ENCODE measurements at places on chromosomes 16 and 17.

GRCh38 chr17:564526-565065 is 150.0 kb downstream of the VPS53 start:
- no peak for DNase-seq

DNA sequence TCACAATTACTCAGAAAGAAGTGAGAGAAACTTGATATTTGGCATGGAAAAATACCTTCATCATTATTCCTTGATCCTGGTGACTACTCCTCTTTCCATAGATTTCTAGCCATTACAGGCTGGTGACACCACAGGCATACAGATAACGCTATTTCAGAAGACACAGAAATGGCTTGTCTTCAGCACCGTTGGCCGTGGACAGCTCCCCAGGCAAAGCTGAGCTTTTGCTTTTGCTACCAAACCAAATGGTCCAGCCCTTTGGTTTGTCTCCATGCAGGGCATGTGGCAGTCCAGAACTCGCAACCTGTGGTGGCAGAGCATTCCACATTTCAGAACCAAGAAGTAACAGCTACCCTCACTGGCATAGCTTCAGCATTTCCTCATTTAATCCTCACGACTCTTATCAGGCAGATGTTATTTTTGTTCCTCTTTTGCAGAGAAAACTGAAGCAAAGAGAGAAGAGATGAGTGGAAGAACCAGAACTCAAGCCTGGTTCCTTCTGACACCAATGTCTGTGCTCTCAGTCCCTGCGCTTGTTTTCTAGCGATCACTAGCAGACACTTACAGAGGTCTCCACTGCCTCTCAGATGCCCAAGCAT is 55.5 kb downstream of the HS3ST4 start:
- no peak for DNase-seq

DNA sequence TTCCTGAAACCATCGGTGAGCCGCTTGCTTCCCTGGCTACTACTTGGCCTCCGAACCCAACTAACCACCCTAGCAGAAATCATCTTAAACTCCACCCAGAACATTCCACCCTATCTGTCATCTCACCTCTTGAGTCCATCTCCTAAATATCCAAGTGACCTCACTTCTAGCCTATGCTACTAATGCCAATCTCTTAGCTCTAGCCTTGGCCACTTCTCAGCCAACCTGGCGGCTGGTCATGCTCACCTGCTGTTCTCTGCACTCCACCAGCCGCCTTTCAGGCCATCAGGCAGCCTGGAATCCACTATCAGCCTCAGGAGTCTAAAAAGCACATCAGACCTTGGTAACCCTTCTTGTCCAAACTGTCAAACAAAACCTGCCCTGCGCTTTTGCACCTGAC is 11.9 kb upstream of the CYTH1 start:
- DNase-seq: no peak

- no peak for DNase-seq
Measured at GRCh38 chr16:86584071-86584685, 5.8 kb downstream of the FOXL1 start.

DNA sequence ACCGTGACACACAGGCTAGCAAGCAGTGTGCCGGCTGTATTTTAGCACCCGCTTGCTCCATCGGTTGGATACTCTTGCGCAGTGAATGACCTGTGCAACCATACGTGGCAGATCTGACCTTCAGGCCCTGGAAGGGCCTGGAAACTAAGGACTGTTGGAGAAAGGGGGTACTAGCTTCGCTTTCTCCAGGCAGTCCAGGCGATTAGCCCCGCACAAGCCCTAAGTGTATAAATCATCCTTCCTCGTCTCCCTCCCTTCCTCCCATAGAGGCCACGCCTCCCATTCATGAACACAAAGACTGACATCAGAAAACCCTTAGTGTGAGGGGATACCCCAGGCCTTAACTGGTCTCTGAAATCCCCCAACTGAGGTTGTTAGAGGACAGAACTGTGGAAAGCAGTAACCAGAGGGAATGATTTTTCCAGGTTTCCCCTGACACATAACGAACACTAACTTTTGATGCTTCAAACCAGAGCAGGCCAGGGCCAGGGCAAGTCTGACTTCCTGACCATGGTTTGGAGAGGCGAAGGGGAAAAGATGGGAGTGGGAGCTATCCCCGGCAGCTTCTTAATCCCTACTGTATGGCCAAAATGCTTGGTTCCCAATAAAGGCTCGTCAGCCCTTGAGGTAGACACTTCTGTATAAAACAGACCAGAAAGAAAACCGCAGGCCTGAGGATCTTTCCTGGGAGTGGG is 1.4 kb upstream of the DYNLL2 start:
- no peak for DNase-seq

- no peak for DNase-seq
Measured at GRCh38 chr17:82449131-82449882, 1.2 kb downstream of the CYBC1 start.

DNA sequence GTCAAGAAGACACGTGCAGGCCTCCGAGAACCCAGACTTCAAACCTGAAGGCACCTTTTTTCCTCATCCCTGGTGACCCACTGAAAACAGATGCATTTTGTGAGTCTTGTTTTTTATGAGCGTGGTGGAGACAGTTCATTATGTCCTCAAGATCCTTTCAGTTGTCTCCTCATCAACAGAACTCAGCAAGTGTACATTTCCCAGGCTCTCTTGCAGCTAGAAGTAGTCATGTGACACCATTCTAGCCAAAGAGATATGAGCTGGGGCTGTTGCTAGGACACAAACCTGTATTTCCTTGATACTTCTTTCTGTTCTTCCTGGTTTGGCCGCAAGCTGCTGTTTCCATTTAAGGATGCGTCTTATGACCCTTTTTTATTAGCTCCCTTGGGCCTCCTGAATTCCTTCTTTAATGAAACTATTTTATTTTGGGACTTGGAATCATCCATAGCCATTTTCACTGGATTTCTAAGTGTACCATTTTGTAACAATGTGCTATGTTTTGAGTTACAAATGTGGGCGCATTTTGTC is 135.7 kb upstream of the FOXF1 start:
- DNase-seq: no peak

- no peak for DNase-seq
Measured at GRCh38 chr16:49495596-49496355, 122.2 kb downstream of the C16orf78 start.

DNA sequence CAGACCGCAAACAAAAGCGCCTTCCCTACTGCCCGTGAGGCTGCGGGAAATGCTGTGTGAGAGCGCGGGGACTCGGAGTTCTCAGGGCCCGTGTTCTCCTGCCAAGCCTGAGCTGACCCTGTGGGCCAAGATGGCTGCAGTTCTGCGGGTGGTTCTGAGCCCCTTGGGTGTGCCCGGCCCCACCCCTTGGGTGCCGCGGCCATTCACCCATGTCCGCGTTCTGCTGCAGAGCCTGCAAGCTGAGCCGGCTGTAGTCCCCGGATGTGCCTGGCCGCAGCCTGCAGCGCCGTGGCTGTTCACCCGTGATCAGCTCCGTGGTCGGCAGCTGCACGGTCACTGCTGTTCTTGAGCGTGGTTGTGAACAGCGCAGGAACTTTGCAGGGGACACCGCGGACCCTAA is 20.0 kb downstream of the ACSF3 start:
- no peak for DNase-seq

GRCh38 chr17:34909040-34909439 is 52.2 kb downstream of the CCT6B start:
- DNase-seq: no peak

GRCh38 chr16:89407282-89407924 is 83.0 kb downstream of the ANKRD11 start:
- DNase-seq: no peak

DNA sequence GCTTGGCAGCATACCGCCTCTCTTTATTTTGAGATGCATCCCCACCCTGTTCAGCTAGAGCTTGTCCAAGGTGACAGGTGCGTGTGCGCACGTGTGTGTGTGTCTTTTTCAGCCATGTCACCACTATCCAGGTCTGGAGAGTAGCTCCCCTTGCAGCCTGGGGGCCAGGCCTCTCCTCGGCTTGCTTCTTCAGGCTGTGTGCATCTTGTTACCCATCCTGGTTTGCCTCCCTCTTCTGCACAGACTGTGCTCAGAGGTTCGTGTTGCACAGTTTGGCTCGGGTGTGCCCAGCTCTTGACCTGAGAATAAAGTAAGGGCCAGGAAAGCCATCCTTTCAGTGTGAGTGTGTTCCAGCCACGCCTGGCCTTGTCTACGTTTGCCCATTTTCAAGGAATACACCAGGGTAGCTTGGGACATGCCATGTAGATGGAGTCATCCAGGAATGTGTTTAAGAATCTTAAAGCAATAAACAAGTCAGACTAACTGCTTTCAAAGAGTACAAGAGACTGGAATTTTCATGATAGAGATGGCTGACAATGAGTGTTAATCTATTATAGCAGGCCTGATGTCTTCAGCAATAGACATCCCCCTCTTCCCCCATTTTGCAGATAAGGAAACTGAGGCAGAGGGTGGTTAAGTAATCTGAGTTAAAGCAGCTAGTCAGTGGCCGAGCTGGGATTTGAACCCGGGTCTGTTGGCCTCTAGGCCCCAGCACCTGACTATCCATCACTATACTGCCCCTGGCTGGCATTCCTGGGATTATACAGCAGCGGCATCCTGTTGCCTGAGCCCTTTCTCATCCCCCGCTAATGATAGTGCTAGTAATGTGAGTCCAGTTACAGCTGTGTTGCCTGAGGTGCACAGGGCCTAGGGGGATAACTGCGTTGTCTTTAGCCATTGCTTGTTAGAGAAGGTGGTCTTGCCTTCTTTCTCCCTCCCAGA is 77.9 kb downstream of the KSR1 start:
- DNase-seq: no peak

DNA sequence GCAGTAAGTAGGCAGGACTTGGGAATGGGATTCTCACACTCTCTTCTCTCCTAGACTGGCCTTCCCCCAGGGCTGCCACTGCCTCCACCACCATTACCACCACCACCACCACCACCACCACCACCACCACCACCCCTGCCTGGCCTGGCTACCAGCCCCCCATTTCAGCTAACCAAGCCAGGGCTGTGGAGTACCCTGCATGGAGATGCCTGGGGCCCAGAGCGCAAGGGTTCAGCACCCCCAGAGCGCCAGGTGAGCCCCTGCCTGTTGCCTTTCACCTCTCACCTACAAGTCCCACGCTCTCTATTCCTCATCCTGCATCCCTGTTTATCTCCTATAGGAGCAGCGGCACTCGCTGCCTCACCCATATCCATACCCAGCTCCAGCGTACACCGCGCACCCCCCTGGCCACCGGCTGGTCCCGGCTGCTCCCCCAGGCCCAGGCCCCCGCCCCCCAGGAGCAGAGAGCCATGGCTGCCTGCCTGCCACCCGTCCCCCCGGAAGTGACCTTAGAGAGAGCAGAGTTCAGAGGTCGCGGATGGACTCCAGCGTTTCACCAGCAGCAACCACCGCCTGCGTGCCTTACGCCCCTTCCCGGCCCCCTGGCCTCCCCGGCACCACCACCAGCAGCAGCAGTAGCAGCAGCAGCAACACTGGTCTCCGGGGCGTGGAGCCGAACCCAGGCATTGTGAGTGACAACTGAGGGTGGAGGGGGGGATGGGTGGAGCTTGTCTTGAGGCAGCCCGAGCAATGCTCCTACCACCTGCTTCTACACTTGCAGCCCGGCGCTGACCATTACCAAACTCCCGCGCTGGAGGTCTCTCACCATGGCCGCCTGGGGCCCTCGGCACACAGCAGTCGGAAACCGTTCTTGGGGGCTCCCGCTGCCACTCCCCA is 7.9 kb upstream of the TMEM88 start:
- no peak for DNase-seq

DNA sequence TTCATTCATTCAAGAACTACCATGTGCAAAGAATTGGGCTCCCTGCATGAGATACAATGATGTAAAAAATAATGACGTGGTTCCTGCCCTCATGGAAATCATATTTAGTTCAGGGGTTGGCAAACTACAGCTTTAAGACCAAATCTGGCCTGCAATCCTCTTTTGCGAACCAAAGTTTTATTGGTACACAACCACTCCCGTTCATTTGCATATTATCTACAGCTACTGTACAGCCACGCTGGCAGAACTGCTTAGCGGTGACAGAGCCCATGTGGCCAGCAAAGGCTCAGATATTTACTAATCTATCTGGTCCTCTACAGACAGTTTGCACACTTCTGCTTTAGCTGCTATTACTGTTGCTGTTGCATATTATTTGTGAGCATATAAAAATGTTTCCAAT is 167.7 kb downstream of the XYLT1 start:
- no peak for DNase-seq

DNA sequence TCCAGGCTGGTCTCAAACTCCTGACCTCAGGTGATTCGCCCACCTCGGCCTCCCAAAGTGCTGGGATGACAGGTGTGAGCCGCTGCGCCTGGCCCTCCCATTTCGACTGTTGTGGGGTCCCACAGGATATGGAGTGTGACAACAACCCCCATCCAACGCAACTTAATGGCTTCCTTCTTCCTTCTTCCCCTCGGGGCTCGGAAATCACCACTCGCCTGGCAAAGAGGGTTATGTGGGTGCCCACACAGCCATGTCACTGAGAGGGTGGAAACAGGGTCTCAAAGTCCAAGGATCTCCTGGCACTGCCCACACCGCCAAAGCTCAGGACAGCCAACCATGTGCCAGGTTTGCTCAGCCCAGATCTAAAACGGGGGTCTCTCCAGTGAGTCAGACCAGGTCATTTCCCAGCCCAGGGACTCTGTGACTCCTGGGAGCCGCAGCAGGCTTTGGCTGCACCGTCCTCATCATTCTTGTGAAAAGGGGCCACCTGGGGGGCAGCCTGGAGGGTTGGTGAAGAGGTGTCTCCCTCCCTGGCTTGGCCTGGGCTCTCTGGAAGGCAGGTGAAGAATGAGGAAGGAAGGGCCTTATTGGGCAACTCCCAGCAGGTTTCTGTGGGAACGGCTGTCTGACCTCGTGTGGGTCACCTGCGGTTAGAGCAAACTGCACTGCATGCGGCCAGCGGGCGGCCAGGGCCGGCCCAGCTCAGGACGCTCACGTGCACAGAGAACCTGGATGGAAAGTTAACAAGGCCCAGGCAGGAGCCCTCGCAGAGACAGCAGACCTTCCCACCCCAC is 25.3 kb upstream of the LITAF start:
- DNase-seq: no peak

DNA sequence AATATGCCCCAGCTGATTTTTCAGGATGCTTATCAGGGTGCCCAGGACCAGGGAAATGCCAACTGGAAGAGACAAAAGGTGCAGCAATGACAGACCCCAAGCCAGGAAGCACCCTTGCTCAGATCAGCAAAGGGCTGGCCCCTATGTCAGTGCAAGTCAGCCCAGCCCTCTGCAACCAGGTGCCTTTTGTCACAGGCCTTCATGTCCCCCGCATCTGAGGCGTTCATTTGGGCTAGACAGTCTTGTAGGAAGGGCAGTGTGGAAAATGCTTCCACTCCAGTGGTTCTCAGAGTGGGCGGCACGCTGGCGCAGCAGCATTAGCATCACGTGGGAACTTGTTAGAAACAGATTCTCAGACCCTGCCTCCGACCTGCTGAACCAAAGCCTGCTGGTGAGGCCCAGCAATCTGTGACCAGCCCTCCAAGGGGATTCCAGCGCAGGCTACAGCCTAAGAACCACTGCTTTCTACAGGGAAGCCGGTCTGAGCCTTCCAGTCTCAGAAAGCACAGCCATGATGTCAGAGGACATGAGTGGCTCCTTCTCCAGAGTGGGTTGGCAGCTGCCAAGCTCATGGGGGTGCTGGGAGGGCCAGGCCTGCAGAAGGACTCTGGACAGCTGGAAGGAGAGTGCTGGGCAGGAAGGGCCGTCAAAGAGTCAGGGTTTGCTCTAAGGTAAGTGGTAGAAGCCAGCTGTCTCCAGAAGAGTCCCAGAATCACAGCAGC is 13.1 kb downstream of the SLC47A2 start:
- DNase-seq: no peak

GRCh38 chr16:14409563-14409962 is 220.5 kb downstream of the PARN start:
- no peak for DNase-seq

Data from SIG-M5 (cell line).